Activated naive CD4-positive, alpha-beta T cell (primary cell): ENCODE measurements at places on chromosomes 5 and 9.

GRCh38 chr9:136947955-136948510 is 3.0 kb downstream of the C8G start:
- no peak for DNase-seq

GRCh38 chr5:143454936-143455516 is 51.5 kb upstream of the NR3C1 start:
- no peak for DNase-seq

GRCh38 chr5:123582550-123583285 is 70.7 kb downstream of the CSNK1G3 start:
- no peak for DNase-seq

DNA sequence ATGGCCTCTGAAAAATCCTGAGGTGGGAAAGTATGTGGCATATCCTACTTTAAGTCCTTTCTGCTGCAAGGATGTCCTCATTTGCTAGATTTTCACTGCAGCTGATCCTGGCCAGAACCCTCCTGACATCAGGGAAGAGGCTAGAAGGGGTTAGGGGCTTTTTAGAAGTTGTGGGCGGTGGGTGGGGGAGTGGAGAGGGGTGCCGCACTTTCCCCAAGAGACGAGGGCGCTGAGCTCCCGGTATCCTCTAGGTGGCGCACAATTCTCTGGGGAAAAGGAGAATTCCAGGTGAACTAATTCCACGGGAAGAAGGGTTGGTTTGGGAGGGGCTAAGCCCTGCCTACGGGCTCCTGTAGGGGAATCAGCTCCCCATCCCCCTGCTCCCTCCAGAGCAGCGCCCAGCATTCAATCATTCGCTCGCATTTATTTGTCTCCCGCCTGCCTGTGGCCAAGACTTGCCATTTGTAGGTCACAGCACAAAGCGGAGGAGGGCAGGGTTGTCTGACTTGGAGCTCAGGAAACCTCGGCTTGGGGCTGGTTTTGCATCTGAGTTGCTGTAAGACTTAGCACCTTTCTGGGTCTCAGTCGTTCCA is 42.9 kb upstream of the HAND1 start:
- DNase-seq = no peak

GRCh38 chr5:139557811-139558210 is 3.3 kb upstream of the UBE2D2 start:
- no peak for DNase-seq

DNA sequence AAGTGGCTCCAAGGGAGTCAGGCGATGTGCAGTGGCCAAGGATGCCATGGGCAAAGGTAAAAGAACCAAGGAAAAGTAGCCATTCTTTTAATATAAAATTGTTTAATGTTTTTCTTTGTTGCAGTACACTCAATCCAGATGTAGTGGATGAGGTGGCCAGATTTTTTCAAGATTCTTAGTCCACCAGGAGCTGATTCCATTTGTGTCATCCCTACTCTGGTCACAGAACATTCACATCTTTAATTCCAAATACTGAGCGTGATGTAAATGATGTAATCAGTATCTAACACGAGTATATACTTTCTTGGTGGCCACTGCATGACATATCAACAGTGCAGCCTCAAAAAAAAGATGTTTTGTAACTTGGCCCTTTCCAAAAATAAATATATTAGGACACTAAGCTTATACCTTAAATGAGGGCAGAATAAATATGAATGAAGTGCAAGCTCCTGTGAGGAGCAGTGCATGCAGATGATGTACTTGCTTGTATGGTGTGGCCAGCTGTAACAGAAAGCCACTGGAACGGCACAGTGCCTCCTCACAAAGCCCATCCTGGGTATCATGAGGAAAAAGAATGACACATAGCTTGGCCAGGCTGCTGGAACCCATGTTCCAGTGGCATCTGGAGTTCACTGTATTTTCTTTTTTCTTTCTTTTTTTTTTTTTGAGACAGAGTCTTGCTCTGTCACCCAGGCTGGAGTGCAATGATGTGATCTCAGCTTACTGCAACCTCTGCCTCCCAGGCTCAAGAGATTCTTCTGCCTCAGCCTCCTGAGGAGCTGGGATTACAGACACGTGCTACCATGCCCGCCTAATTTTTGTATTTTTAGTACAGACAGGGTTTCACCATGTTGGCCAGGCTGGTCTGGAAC is 6.5 kb upstream of the SPATA24 start:
- DNase-seq = no peak

GRCh38 chr5:52015760-52016159 is 632.5 kb downstream of the ISL1 start:
- DNase-seq = no peak

DNA sequence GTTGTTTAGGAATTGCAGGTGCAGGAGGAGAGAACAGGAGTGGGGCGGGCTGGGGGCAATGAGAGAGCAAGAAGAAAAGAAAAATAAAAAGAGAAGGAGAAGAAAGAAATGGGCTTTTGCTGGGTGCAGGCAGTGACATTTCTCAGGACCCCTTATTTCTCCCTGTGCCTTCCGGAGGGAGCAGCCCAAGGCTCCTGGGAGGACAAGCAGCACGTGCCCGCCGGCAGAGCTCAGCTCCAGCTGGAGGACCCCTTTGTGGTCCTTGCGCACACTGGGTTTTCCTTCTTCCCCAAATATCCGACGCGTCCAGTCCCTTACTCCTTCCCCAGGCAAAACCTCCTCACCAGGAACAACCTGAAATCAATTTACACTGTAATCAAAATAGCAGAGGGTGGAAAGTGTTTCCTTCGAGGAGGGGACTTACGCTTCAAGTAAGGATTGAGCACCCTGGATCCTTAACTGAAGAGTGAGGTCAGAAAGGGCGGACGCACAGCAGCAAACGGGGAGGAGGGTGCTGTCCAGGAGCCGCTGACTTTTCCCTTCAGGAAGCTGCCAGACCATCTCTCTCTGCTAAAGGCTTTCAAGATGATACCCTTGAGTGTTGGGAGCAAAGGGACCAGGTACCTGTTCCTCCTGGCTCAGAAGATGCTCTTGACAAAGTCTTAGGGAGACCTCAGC is 2.1 kb downstream of the BTNL9 start:
- DNase-seq = no peak

DNA sequence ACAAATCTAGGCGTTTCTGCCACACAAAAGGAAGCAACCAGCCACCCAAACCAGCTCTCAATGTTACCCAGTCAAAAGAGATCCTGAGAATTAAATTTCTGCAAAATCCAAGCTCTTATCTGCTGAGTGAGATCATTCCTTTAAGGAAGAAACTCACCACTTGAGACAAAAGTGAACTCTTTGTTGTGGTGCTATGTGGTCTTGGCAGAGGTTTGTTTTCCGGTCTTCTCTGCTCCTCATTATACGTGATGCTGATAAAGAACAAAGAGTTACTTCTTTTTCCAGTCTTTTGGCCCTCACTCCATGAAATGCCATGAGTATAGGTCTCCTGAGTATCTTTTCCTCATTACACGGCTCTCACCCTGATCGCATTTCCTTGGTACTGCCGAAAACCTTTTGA is 82.1 kb downstream of the PRKACG start:
- DNase-seq = no peak

DNA sequence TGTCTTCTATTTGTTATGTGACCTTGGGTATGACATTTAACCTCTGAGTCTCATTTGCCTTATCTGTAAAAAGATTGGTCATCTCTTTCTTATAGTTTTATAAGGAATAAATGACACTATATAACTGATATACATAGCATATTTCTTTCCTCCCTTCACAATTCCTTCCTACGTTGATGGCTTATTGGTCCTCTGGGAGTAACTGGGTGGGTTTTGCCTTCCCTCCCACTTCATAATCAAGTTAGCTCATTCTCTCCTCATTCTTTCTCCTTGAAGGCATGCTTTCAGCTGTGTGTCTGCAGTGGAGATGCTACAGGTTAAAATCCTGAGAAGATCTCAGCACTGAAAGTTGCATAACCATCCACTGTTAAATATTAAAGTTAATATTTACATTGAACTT is 382.4 kb downstream of the TMEM38B start:
- no peak for DNase-seq

- DNase-seq = no peak
Observed at GRCh38 chr5:77871946-77872345, 95.8 kb upstream of the TBCA start.
